A673 (cell line): ENCODE measurements at places on chromosomes 11 and 22. TPM values are rescaled to one million over a fixed set of nuclear protein-coding genes. Genes with fewer than 3 reads are reported as not detected.

DNA sequence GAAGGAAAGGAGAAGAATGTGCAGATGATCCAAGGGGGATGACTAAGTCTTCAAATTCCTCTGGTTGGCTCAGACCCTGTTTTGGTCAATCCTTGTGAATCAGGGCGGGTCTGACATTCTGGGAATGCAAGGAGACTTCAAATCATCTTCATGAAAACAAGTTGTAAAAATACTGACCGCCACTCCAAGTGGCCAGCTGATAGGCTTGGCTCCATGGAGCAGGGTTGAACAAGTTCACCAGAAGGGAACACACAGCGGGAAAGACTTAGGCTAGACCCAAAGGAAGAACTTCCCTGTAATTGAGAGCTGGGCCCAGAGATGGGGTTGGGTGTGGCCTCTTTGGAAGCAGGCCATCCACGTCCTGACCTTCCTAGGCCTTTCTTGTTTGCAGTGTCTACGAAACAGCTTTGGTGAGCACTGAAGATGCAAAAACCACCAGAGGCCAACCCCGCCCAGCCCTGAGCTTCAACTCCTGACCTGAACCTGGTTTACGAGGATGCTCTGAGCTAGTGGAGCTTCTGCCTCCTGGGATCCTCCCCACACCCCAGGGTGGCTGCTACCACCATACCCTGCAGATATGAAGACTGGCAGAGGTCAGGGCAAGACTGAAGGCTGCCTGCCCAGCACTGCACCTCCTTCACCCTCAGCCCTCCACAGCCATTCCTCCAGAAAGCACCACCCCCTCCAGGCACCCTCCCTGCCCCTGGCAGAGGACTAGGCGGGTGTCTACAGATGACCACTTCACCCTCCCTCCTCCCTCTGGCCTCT lies 26.1 kb downstream of the GDPD5 start:
- no peak overlapping the region for H3K4me3 ChIP-seq
- H3K27ac ChIP-seq: no peak overlapping the region
- no peak for DNase-seq
- H3K4me1 ChIP-seq: no peaks in the 10 kb centered on the region
- no peaks in the 10 kb centered on the region for H3K27me3 ChIP-seq

The SMIM35 gene
- not detected in 2 replicates for total RNA-seq

The PRSS23 gene
- 9.4 and 12.1 TPM in 2 replicates for total RNA-seq

- DNase-seq: no peak
- no peaks in the 10 kb centered on the region for H3K4me1 ChIP-seq
- no peaks in the 10 kb centered on the region for H3K27me3 ChIP-seq
Observed at GRCh38 chr11:10358696-10359095, 53.8 kb downstream of the ADM start.
